ENCODE measurements at places on chromosomes 5 and 9. TPM values are rescaled to one million over a fixed set of nuclear protein-coding genes. Genes with fewer than 3 reads are reported as not detected.

The APBA1 gene
- 33.0 TPM for total RNA-seq

The ELOVL7 gene
- 0.38 TPM for total RNA-seq

The CAMK4 gene
- 0.32 TPM for total RNA-seq

The CDC20B gene
- total RNA-seq = not detected

The ZNF484 gene
- total RNA-seq = 14.4 TPM

The SNCAIP gene
- 30.0 TPM for total RNA-seq

The FOXD1 gene
- 0.16 TPM for total RNA-seq

The IL4 gene
- not detected for total RNA-seq

The NPDC1 gene
- 30.9 TPM for total RNA-seq

The PCDHAC1 gene
- not detected for total RNA-seq

The GLIPR2 gene
- total RNA-seq = 44.4 TPM

The AHRR gene
- total RNA-seq = 3.5 TPM

The RNF183 gene
- not detected for total RNA-seq

The OBP2A gene
- not detected for total RNA-seq

All from bladder microvascular endothelial cell (primary cell).